Left ventricle myocardium inferior (tissue), 1 donor: ENCODE measurements at places on chromosomes 7 and 10. TPM values are rescaled to one million over a fixed set of nuclear protein-coding genes. Genes with fewer than 3 reads are reported as not detected.

TMEM236 gene
- total RNA-seq: 0.66 TPM

ENTPD1 gene
- total RNA-seq: 7.7 TPM

BEND7 gene
- total RNA-seq: 14.7 TPM

EXOC4 gene
- total RNA-seq: 33.8 TPM

ARL5B gene
- 5.6 TPM for total RNA-seq
